ENCODE measurements at places on chromosomes 13 and 19.
A peak's percentile ranks its signal among the peaks of the same experiment; 100 is the strongest.

DNA sequence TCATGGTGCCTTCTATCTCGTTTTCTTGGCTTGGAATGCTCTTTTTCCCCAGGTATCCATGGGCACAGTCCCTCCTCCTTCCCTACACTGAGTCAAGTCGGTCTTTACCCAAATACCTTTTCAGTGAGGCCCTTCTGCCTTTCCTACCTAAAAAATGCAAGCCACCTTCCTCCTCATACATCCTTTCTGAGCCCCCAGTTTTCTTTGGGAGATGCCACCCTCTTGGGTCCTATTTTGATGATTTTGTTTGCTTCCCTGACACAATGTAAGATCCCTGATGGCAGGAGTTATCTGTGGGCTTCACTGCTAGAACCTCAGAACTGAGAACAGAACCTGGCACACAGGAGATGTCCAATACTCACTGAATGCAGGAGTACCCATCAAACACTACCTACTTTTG lies 22.3 kb downstream of the NLRP13 start:
- DNase-seq = no peak

GRCh38 chr13:92390217-92390616 lies 836.4 kb upstream of the GPC6 start:
- DNase-seq = peak; percentile 5

DNA sequence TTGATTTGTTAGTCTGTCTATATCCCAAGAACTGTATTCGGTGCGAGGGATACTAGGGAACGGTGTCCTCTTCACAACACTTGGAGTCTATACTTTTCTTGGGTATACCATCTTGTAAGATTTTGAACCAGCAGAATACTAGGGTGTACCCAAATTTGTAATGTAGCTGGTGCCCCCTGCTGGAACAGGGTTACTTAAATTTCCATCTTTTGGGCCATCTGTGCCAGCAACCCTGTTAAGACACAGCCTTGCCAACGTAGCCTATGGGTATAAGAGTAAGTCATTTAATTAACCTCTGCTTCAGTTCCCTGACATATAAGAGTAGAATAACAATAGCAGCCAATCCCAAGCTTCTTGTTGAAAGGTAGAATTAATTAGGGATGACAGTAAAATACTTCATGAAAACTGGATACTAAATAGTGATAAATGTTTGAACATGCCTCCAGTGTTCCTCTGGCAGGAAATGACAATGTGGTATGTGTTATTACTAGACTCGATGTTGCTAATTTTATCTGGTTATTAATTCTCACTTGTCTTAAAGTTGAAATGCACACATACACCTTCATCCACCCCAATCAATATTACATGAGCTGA lies 607.6 kb downstream of the FGF9 start:
- DNase-seq = peak; percentile 1

DNA sequence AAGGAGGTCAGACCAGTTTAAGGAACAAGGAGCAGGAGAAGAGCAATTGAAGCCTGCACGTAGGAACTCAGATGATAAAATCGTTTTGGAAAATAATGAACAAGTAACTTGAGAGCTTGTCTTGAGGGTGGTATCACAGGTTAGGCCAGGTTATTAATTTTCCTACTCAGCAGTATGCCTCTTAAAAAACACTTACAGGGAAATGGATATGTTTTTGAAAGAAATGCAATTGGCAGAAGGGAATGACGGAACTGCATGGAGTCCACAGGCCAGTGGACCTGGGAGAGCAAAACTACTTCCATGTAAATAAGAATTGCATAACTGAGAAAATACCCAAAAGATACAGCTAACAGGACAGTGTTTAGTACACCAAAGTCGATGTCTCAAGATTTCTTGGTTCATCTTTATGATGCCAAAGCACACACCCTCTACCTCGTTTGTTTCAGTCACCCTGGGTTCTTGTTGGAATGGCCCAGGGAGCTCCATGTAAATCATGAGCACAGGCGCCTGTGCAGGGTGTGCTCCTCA lies 35.2 kb downstream of the MBNL2 start:
- DNase-seq = no peak

DNA sequence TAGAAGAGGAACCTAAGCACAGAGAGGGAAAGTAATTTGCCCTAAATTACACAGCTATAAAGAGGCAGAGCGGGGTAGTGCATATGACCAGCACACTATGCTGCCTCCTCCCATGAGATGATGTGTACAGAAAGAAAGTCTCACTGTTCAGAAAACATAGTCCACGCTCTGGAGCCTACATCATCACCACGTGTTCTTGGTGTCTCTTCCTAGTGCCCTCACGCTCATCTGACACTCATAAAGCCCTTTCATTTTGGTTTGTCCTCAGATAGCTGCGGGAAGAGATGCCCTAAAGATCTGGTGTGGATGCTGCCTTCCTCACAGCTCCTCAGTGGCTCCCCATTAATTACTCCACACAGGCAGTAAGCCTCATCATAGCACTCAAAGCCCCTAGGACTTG lies 27.4 kb upstream of the SIAH3 start:
- no peak for DNase-seq

DNA sequence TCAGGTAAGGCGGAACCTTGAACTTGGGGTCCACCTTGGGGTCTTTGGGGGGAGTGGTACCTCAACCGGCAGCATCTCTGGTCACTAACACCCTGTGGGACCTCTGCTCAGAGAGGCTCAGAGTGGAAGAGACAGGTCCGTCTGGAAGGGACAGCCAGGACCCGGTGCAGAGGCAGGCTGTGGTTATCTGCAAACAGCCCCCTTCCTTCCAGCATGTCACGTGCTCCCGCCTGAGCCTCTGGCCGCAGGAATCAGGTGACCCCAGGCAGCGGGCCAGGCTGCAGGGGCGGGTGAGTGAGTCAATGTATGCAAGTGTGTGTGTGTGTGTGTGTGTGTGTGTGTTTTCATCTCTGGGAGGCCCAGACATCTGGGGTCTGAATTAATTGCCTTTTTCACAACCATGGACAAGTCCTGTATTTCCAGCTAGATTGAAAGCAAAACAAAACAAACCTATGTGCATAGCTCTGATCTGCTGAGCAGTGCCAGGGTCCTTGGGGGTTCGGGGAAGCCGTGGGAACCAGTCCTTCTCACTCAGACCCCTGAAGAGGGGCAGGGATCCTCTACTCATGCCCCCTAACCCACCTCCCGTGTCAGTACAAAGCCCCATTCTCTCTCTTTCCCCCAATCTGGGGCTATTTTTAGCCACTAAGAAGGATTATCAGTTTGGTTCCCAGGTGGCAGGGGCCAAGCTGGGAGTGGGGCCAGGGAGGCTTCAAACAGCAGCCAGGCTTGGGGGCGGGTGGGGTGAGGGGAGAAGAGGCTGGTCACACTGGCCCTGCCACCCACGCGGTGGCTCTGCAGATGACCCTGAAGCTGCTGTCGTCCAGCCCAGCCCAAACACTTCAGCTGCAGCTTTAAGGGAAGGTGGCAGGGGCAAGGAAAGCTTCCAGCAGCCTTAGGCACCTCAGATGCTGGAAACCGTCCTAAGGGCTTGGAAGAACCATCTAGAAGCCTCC lies 31.4 kb downstream of the CERS4 start:
- DNase-seq = peak; percentile 90

DNA sequence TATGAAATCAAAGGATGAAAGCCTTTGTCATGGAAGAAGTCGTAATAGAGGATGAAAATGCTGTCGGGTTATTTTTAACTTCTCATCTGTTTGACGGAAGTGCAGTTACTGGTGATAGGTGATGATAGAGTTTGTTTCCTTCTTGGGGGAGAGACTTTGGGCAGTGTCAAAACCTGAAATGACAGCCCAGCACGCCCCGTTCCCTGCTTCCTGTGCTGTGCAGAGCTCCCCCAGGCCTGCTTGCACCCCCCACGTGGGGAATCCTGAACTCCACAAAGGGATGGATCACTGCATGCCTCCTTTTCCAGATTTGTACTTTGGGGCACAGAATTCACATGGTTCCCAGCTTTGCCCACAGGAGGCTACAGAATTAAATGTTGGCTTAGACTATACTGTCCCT lies 102.7 kb downstream of the ATP11A start:
- no peak for DNase-seq

DNA sequence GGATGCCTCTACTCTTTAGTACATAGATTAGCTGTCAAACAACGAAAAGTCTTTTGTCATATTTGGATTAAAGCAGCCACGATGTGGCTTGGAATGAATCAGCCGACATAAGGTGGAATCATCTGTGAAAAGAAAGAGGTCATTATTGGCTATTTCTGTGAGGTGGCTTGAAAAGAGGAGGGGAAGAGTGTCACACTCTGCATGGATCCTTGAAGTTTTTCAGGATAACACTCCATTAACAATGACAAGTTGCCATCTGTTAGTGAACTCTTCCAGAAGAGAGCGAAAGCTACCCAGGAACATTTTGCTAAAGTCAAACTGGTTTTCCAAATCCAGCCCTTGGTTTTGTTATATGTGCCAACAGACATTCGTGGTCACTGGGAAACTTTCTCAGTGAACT lies 1604.8 kb downstream of the OLFM4 start:
- DNase-seq = no peak

- DNase-seq = no peak
Observed at GRCh38 chr13:114311387-114311786, 2.9 kb upstream of the CHAMP1 start.

GRCh38 chr13:32495429-32495828 lies 43.2 kb downstream of the N4BP2L2 start:
- no peak for DNase-seq

DNA sequence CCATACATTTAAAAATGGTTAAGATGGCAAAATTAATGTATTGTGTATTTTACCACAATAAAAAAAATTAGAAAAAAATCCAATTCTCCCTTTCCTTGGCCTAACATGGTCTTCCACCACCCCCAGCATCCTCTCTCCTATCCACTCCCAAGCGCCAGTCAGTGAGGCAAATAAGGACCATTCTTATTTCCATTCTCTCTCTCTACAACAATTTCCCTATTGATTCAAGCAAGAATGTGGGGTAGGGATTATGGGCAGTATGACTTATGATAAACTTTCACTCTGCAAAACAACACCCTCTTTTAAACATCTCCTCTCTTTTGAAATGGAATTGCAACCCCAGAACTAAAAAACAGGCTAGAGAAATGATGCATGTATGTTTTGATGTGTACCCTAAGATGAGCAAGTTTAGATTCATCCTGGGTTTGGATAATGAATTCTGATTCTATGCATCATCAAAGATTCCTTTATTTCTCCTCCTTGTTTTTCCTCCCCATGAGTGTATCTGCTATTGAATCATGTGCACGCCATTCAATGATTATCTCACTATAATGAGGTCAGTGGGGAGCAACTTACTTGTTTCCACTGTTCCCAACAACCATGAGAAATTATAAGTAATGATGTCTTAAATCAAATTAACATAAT lies 3.5 kb downstream of the STARD13 start:
- DNase-seq = peak; percentile 53

DNA sequence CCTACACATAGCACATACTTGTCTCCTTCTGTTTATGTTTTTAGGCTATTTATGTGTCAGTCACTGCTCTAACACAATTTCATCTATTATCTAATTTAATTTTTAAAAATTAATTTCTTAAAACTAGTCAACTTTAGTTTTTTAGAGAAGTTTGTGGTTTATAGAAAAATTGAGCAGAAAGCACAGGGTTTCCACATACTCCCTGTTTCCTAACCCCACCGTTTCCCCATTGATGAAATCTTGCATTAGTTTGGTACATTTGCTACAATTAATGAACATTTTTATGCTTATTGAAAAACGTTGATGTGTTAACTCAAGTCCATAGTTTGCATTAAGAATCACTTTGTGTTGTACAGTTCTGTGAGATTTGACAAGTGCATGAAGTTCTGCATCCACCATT lies 53.5 kb downstream of the TNFSF13B start:
- no peak for DNase-seq

DNA sequence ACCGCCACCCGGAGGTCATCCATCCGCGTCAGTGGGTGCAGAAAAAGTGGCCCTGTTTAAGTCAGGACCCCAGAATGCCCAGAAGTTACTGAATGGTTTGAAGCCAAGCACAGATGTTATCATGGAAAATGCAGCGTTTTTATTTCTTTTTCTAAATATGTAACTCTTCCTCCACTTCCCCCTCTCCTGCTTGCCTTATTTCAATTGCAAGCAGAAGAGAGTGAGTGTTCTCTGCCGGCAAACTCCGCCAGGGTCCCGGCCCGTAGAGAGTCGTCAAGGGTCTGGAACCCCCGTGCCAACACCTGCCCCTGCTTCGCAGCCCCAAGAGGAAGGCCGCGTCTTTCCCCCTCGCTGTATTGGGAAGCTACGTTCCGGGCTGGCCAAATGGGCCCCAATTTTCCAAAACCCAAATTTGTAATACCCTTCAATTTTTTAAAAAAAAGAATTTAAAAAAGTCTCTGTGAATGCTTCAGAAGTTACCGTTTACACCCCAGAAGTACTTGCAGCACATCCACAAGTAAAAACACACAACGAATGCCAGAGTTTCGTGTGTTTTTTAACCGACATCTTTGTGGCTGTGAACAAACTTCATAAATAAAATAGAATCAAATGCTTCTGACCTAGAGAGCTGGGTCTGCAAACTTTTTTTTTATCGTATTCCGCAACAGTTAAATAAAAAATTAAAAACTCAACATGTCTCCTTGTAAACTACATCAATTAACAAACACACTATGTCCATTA lies 712 bp upstream of the PDX1 start:
- no peak for DNase-seq

GRCh38 chr13:45510672-45511071 lies 45.9 kb downstream of the COG3 start:
- DNase-seq = no peak

- no peak for DNase-seq
Observed at GRCh38 chr13:98222816-98223215, 45.7 kb upstream of the RNF113B start.

DNA sequence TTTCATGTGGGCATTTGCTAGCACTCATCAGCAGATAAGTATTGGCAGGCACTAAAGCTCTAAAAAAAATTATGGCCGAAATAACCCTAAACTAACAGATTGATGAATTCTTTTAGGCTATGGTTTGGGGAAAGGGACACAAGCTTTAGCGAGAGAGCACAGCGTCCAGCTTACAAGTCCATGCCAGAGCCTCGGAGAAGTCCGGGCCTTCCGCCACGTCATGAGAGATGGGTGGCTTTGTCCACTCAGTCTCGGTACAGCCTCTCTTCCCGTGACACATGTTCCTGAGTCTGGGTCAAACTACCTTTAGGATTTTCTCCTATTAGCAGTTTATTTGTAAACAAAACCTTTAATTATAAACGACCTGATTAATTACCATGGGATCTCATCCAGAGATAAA lies 27.7 kb downstream of the TMTC4 start:
- DNase-seq = no peak

GRCh38 chr13:75137911-75138571 lies 343.9 kb downstream of the TBC1D4 start:
- no peak for DNase-seq

- DNase-seq = no peak
Observed at GRCh38 chr13:80133631-80134261, 207.2 kb downstream of the SPRY2 start.

- no peak for DNase-seq
Observed at GRCh38 chr13:111570911-111571310, 250.5 kb downstream of the TEX29 start.

- DNase-seq = no peak
Observed at GRCh38 chr19:14218620-14219330, 12.8 kb upstream of the ADGRL1 start.

- no peak for DNase-seq
Observed at GRCh38 chr19:49101160-49101559, 13.0 kb upstream of the LIN7B start.

- DNase-seq = no peak
Observed at GRCh38 chr13:40251343-40252032, 415.0 kb downstream of the FOXO1 start.

Data from A172 (cell line).